Vagina (tissue), 2 donors: ENCODE measurements at places on chromosomes 3 and 15. TPM values are rescaled to one million over a fixed set of nuclear protein-coding genes. Genes with fewer than 3 reads are reported as not detected.

DNA sequence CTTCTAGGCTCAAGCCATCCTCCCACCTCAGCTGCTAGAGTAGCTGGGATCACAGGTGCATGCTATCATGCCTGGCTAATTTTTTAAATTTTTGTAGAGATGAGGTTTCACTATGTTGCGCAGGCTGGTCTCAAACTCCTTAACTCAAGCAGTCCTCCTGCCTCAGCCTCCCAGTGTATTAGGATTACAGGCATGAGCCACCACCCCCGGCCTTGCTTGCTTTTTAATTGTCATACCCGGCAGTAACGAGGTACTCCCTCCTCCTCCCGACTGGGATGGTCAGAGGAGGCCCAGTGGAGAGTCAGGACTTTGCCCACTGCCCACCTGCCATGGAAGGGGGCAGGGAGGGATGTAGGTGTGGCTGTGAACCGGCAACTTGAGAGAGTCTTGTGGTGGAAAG lies 4.5 kb downstream of the NOX5 start:
- DNase-seq, result no peak

- DNase-seq, result no peak
Measured at GRCh38 chr15:65986416-65986815, 117.1 kb downstream of the RAB11A start.

DNA sequence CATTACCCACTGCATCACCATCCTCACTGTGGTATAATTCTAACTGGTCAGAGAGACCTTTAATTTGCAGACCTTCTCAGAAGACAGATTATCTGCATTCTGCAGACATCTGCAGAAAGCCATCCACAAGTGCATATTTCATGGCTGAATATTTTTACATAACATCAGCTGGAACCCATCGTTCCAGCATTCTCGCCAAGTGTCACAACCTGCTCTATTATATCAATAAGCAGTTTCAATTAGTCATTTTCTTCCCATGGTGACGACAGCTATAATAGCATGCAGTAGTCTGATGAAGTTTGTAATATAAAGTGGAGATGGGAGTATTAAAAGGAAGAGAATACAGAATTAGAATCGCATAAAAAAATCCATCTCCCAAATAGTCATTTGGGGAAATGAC lies 334.7 kb downstream of the FHIT start:
- no peak for DNase-seq

DNA sequence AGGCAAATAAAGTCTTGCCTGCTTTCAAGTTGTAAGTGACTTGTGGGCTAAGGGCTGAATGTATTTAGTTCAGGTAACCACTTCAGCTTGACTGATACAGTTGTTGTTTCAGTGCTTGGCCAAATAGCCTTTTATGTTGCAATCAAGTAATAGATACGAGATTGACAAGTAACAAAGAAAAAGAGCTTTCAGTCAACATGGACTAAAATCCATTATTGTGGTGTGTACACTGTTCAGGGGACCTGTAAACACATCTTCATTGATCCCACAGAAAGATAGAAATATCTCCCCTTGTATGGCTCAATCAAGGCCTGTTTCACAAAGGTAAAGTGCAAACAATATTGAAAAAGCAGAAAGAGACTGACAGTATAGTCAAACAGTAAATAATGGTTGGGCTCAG lies 224.8 kb upstream of the TMCO5A start:
- DNase-seq, result no peak

- DNase-seq, result no peak
Measured at GRCh38 chr3:78571486-78571885, 1196.3 kb downstream of the ROBO1 start.

- DNase-seq, result no peak
Measured at GRCh38 chr3:59265566-59265965, 215.7 kb upstream of the CFAP20DC start.

- no peak for DNase-seq
Measured at GRCh38 chr3:168981396-168981795, 682.1 kb downstream of the MECOM start.

DNA sequence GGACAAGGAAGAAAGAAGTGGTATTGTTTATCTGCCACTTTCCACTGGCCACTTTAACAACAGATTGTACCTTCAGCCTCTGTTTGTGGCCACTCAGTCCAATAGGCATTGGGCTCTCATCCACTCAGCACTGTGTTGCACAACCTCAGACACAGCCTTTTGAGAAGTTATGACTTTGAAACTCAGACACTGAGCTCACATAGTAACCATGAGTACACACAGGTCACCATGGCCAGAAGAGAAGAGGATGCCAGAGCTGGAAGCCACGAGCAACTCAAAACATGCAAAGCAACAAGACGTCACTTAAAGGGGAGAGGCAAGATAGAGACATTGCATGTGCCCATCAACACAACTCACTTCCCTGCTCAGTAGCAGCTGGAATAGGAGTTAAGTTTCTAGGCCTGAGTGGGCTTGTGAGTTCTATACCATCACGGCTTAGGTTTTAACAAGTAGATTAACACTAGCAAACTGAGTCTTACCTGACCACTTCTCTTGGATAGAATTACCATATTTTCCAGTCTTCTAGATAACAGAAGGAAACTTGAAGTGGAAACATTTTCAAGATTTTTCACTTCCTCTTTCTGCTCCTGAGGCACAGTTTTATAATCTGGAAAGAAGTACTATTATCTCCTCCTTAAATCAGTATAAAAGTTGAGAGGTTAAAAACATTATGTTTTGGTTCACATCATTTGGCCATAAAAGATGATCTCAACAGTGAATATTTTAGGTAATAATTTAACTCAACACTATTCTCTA lies 103.5 kb downstream of the IMPG2 start:
- no peak for DNase-seq

SLC7A14 gene
- total RNA-seq, result 1.2 TPM

GOLGA8J gene
- not detected for total RNA-seq
